ENCODE measurements at places on chromosomes 5 and 9.

DNA sequence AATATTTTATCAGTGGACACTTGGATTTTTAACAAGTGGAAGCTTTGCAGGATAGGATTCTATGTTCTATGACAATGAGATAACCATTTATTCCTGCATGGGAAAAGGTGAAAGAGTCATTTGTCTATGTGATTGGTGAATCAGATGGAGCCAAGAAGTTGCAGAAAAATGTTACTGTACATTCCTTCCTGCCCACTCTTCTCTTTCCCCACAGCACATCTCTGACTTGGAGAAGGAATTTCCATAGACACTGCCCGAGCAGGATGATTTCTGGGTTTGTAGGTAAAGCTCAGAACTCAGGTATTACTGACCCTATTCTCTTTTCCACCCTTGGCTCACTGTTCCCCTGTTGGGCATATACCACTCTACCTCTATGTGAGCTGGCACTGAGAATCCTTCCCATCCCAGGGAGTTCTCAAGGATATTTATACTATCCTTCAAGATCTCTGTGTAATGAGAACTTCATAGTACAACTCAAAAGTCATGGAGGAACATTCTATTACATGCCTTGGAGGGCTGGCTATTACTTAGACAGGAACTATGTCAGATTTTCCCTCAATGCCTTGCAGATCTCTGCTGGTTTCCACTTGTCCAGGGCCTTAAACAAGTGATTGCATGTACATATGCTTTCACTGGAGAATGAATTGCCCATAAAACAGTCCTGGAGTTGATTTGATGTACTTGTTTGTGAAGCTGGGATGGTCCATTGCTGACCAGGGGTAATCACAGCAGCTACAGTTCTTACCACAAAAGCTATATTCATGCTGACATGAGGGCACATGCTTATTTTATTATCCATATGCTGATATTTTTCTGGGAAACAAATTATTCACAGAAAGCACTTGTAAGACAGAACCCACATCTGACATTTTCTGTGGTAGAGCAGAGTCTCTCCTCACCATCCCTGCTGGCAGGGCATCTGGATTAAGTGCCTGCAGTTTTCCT lies 24.1 kb downstream of the SLC1A3 start:
- DNase-seq = no peak

GRCh38 chr5:6317116-6317798 lies 61.1 kb downstream of the MED10 start:
- no peak for DNase-seq

GRCh38 chr9:130789747-130790672 lies 45.0 kb upstream of the ABL1 start:
- DNase-seq = no peak

DNA sequence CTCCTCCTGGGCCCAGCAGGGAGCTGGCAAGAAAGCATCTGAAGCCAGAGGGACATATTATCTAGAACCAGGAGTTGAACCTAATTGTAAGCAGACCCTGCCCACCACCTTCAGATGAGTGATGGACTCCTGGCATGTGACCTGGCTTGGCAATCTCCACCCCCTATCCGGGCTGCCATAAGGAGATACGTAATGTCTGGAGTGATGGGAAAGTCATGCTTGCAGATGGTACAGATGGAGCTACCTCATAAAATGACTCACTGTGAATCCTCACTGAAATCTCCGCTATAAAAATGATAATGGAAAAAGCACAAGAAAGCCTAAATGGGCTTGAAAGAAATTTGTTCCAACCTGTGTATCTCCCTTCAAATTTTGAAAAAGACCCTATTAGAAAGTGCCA lies 157.5 kb downstream of the DMRT2 start:
- DNase-seq = no peak

DNA sequence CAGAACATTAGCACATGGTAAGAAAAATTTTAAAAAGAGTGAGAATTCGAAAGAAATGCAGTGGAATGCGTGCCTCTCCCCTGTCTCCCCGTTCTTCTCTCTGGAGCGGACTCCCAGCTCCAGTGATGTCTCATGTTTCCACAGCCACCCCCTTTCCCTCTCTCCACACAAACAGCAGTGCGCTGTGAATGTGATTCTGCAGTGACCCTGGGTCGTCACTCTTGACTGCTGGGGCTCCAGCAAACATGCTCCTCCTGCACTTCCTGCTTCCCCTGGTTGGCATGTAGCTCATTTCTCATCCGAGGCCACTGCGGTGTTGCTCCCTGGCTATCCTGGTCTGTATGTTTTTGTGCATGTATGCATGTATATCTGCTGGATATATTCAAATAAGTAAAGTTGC lies 13.3 kb downstream of the PHF2 start:
- peak; percentile 25 for DNase-seq

- no peak for DNase-seq
Measured at GRCh38 chr9:108056805-108057386, 567.3 kb upstream of the KLF4 start.

DNA sequence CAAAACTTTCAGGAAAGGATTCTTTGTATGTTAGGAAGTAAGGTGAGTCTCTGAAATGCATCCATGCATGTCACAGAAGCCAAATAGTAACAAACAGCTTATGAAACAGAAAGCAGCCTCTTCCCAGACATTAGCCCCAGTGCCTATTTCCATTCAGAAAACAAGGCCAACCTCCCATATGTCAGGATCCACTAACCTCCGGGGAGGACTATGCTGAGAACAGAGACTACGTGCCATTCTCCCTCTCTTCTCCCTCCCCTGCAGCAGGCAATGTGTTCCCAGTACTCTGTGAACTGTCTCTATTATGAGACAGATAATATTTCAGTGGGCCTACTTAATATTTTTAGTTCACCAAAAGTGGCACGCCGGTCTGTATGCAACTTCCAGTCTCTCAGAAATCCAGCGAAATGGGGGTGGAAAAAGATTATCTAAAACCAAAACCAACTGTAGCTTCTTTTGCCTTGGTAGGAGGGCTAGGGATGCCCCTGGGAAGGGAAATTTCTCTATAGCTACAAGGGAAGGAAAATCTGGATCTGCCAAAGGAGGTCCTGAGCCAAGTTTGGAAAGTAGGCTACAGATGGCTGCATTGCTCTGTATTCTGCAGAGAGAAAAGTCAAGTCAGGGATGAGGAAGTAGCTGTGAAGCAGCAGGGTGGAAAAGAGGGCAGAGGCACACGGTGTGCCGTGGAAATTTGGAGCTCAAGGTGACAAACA lies 42.0 kb downstream of the VLDLR start:
- no peak for DNase-seq

DNA sequence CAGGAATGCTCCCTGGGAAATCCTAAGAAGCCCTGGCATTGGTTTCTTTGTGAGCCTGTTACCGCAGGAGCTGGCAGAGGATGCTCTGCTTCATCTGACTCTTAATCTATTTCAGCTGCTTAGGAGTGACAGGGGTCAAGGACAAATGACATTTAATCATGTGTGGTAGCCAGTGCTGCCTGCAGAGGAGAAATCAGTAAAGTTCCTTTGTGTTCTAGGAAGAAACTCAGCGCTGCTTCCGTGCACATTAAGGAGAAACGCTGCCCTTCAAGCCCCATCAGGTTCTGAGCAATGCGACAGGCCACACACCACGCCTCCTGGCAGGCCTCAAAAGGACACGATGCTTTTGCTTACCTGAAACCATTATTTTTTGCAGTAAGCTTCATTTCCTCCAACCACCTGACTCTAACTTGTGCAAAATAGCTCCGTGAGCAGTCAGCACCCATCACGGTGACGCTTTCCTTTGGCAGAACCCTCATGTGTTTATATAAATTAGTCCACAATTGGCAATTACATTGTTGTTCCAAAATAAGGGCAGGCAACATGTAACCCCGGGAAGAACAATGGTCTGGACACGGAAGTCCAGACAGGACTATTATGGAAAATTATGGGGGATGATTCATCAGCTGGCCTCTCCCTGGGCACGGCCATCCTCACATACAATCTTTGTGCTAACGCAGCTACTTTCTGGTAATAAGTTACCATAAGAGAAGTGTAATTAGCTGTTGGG lies 387.9 kb upstream of the DAP start:
- no peak for DNase-seq

GRCh38 chr9:132156262-132156661 lies 5.6 kb upstream of the NTNG2 start:
- DNase-seq = no peak

GRCh38 chr5:171436804-171437285 lies 17.4 kb downstream of the FGF18 start:
- no peak for DNase-seq

DNA sequence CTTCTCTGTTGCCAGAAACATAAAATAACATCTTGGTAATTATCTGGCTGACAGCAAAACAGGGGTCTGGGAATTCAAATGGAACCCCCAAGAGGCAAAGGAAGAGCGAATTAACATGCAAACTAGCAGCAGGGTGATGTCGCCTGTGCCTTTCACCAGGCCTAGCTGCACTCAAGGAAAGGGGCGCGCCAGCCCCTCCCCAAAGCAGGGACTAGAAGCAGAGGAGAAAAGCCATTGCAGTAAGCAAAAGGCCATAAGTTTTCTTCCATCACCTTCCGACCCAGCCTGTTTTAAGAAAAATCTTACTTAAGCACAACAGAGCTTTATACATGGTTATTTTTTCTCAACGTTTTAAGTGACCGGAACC lies 539 bp downstream of the POC5 start:
- peak; percentile 55 for DNase-seq

- DNase-seq = no peak
Measured at GRCh38 chr5:148633067-148633377, 21.3 kb downstream of the HTR4 start.

DNA sequence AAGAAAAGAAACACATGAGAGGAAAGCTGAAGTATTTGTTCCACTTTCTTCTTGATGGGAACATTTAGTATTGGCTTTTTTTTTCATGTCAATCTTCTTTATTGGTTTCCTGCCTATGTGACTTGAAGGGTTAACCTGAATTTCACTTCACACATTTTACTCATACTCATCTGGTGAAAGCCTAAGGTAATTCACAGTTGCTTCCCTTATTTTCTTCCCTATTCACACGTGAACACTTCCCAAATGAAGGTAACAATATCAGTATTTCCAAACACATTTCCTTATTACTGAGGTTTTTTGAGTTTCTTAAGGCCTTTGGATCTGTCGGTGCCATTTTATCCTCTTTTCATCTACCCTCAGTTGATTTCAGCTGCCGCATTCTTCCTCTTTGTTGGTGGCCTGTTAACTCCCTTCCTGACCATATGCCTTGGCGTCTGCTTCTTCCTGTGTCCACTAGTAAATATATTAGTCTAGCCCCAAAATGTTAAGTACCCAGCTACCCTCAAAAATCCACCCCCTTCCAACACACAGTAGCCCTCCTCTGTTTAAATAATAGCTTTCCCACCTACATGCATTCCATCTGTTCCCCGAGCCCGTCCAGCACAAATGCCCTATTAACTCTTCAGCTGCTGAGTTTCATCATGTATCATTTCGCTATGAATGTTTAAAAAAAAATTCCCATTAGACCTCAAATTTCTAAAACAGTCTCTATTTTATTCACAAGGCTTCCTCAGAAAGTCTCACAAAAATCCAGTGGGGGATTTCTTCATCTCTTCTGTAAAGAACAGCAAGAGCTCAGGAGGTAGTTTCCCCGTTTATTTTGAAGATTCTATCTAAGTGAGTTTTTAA lies 97.3 kb downstream of the USP20 start:
- DNase-seq = no peak

- no peak for DNase-seq
Measured at GRCh38 chr5:132050661-132051552, 9.5 kb upstream of the IL3 start.

DNA sequence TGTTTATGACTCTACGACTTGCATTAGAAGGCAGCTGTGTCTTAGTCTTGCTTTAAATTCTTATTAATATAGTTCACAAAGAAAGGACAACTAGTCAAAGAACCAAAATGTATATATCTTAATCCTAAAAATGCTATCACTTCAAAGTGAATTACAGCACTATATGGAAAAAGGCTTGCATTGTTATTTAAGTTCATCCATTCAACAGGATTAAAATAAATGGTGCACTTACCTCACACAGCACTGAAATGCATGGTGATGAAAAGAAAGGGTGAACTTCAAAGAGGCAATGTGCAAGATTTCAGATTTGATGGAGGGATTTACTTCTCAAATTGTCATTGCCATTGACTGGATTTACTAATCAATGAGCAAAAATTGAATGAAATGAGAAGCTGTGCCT lies 344.4 kb upstream of the NUDT12 start:
- no peak for DNase-seq

DNA sequence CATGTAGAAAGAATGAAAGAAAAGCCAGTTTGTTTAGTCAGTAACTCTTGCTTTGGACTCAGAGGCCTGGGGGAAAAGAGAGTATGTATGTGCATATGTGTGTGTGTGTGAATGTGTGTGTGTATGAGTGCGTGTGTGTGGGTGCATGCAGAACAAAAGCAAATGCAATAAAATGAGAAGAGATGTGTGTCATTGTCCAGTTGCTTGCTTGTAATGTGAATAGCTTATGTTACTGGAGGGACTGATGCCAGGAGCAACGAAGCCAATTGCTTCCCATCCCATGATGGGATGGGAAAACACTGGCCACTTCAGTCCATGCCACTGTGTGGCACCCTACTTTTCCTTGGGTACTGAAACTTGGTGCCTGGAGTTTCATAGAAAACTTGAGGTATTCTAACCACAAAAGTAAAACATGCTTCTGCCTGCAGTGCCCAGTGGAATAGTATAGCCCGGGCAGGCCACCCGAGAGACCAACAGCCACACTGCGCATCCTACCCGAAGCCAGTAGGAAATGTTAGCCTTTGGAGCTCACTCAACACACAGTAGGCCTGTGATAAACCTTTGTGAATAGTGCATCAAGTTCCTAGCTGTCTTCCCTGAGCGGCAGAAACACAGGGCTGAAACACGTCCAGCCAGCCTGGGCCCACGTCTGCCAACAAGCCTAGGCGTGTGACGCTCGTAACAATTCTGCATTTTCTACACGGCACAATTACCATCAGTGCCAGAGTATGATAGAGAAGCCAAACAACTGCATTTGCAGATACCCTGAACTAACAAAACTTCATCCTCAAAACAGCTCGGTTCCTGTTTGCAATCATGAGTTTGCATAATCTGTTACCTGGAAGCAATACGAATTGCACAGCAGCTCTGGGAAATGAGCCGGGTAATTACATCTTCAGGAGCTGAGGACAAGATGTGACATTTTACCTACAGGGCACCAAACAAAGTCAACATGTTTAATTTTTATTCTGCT lies 198.1 kb downstream of the SYK start:
- no peak for DNase-seq

- DNase-seq = no peak
Measured at GRCh38 chr9:12539580-12539975, 153.6 kb upstream of the TYRP1 start.

DNA sequence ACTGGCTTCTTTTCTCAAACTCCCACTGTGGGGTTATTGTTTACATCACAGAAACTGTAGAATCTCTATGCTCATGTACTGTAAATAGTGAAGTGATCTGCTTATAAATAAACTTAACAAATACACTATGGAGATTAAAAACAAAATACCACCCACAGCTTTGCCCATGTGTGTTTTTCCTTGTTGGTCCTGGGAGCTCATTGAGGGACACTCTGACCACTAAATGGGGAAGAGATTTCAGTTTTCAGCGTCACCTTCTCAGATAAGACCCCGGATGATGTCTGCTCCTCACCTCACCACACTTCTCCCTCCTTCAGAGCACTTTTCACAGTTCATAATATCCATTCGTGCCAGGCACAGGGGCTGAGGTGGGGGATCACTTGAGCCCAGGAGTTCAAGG lies 89.7 kb downstream of the PDE6A start:
- no peak for DNase-seq

- no peak for DNase-seq
Measured at GRCh38 chr5:5816960-5817359, 394.5 kb downstream of the ICE1 start.

- DNase-seq = no peak
Measured at GRCh38 chr5:39228596-39228995, 9.2 kb upstream of the FYB1 start.

GRCh38 chr9:92499701-92500100 lies 17.4 kb upstream of the ASPN start:
- DNase-seq = no peak

Measured in activated CD8-positive, alpha-beta memory T cell treated with anti-CD3 and anti-CD28 coated beads, Interleukin-2, amount 50 U/mL, for 48 hours (primary cell).